ENCODE measurements at places on chromosomes 7 and 10. TPM values are rescaled to one million over a fixed set of nuclear protein-coding genes. Genes with fewer than 3 reads are reported as not detected.

Gene BHLHA15
- 0.63 TPM for total RNA-seq

Gene CALHM1
- total RNA-seq, result not detected

Gene BAMBI
- 19.0 TPM for total RNA-seq

Gene LEP
- total RNA-seq, result not detected

Gene HOXA2
- 1.0 TPM for total RNA-seq

Gene ZRANB1
- total RNA-seq, result 7.9 TPM

Gene ZNF727
- total RNA-seq, result not detected

Gene PTF1A
- total RNA-seq, result not detected

Gene ITPRID1
- total RNA-seq, result not detected

Gene CLDN4
- 4.9 TPM for total RNA-seq

Gene UNCX
- total RNA-seq, result not detected

Gene MORN4
- 9.1 TPM for total RNA-seq

Gene MAT1A
- not detected for total RNA-seq

Gene ACBD7
- total RNA-seq, result 1.2 TPM

Gene GRM8
- total RNA-seq, result not detected

Gene LBX1
- total RNA-seq, result not detected

Gene OPN4
- total RNA-seq, result not detected

Gene ABCB1
- not detected for total RNA-seq

Gene A1CF
- 0.09 TPM for total RNA-seq

Gene GIMAP4
- total RNA-seq, result not detected

Gene C10orf62
- total RNA-seq, result 0.12 TPM

Gene ERVW-1
- total RNA-seq, result not detected

Gene ELOVL3
- 0.21 TPM for total RNA-seq

Gene GRID2IP
- 0.01 TPM for total RNA-seq

Gene RNF32
- total RNA-seq, result 1.4 TPM

Gene MINPP1
- total RNA-seq, result 29.3 TPM

Gene HOXA5
- 6.6 TPM for total RNA-seq

Gene NME8
- total RNA-seq, result not detected

Gene PLAU
- 161 TPM for total RNA-seq

Gene CALN1
- total RNA-seq, result not detected

Gene ADRB1
- 0.94 TPM for total RNA-seq

Gene MTG1
- 53.7 TPM for total RNA-seq

Measured in A549 treated with CpdA at 1 μM for 4 hours (cell line).